ENCODE measurements at places on chromosomes 3 and 15.

- no peak for DNase-seq
Observed at GRCh38 chr15:57667171-57667849, 39.2 kb upstream of the POLR2M start.

- no peak for DNase-seq
Observed at GRCh38 chr15:60390871-60391501, 6.8 kb downstream of the ANXA2 start.

- no peak for DNase-seq
Observed at GRCh38 chr3:150401285-150401684, 6.8 kb upstream of the TSC22D2 start.

DNA sequence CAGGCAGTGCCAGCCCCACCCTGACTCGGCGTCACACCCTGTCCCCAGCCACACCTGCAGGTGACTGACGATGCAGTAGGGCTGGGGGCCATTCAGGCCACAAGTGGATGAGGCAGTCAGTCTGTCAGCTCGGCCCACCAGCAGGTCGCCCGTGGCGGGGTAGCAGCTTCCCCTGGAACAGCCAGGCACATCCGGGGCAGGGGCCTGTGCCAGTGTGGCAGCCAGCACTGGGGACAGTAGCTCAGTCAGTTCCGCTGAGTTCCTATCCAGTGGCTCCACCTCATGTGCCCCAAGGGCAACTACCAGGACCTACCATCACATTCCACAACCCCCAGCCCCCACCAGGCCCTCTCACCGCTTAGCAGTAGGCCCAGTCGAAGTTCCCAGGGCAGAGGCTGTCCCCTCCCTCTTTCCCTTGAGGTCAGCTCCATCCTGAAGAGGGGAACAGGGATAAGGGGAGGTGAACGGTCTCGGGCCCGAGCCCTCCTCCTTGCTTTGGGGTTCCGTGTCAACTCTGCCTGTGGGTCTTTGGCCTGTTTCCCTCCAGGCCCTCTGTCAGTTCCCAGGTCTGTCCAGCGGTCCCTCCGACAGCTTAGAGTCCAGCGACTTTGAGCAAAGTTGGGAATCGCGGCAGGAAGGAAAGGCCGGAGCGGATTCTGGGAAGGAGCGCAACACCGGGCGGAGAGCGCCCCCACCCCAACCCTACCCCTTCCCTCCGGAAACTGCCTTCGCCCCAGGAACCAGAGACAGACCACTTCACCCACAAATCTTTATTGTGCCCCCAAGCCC, at the start of gene LAMB2:
LAMB2 (minus strand) TSS at position 614 of the 789 bp plus-strand sequence; CDS start at position 431, 183 bp downstream.
- no peak for DNase-seq

DNA sequence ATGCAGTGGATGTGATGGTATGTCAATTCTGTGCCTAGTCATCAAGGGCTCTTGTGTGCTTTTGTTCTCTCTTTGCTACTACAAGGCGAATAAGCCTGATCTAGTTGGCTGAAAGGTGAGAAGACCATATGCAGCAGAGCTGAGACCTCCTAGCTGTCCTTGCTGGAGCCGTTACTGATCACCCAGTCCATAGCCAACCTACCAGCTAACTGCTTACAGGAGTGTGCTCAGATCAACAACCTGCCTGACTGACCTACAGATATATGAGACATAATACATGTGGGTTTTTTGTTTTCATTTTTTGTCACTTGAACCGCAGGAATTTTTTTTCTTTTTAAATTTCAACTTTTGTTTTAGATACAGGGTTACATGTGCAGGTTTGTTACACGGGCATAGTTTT, 22.8 kb downstream of the OXSM start:
- DNase-seq: no peak

- no peak for DNase-seq
Observed at GRCh38 chr3:55771503-55771902, 284.4 kb upstream of the WNT5A start.

DNA sequence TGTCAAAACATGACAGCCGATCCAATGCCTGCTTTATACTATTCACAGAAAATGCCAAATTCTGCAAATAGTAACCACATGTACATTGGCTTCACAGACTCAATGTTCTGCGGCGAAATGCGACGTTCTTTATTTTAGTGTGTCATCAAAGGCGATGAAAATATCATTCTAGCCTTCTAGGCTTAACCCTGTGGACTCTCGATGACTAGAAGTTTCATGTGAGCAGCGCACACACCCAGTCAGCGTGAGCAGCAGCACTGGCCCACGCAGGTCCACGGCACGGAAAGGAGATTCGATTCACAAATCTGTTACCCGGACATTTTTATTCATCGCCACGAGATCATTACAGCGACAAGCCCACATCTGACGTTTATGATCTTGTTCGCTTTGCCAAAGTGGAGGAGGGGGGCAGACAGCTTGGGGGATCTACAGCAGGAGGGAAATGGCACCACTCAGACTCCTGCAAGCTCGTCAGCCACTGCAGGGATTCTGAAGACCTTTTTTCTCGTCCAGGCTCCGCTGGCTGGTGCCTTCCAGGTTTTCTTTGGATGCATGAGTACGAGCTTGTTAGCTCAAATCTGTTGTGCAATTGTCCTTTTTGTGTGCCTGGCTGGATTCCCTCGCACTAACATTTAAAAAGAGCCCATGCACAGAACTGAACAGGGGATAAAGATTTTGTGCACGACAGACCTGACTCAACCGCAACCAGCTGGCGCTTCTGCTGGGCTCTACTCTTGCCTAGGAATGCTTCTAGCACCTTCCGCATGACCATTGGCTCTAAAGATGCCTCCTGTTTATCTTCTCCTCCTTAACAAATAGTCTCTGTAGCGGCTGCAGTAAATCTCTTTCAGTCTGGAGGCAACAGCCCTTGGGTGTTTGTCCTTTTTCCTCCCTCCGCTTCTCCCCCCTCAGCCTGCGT, 938.4 kb downstream of the MCTP2 start:
- DNase-seq: no peak

GRCh38 chr3:30963223-30963722, 68.8 kb upstream of the GADL1 start:
- no peak for DNase-seq

- no peak for DNase-seq
Observed at GRCh38 chr3:14137004-14137403, 12.2 kb downstream of the TMEM43 start.

GRCh38 chr3:112131111-112131510, 1.9 kb downstream of the GCSAM start:
- DNase-seq: no peak

- no peak for DNase-seq
Observed at GRCh38 chr3:36372534-36372935, 7.8 kb upstream of the STAC start.

- no peak for DNase-seq
Observed at GRCh38 chr15:52326756-52327155, 31.2 kb upstream of the MYO5C start.

DNA sequence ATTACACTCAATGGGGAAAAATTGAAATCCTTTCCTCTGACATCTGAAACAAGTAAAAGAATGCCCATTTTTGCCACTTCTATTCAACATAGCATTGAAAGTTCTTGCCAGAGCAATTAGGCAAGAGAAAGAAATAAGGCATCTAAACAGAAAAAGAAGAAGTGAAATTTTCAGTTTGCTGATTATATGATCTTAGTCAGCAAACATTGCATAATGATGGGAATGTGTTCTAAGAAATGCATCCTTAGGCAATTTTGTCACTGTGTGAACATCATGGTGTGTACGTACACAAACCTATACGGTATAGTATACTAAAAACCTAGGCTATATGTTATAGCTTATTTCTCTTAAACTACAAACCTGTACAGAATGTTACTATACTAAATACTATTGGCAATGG, 278.0 kb downstream of the CGGBP1 start:
- DNase-seq: no peak

DNA sequence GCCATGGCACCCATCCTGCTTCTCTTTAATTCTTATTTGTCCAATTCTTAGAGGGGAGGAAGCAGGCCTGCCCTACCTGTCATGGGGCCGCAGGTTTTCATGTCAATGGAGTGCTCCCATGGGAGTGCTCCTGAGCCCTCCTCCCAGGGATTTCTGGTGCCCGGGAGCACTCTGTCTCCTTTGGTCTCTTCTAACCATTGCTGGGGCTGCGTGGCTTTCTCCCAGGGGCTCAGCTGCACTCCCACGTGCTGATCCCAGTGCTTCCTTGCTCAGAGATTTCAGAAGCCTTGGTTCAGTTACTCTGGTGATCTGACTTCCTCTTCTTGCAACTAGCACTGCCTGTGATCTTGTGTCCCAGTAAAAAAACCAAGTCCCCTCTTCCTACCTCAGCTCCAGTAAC, 68.0 kb upstream of the ARL8B start:
- DNase-seq: no peak

DNA sequence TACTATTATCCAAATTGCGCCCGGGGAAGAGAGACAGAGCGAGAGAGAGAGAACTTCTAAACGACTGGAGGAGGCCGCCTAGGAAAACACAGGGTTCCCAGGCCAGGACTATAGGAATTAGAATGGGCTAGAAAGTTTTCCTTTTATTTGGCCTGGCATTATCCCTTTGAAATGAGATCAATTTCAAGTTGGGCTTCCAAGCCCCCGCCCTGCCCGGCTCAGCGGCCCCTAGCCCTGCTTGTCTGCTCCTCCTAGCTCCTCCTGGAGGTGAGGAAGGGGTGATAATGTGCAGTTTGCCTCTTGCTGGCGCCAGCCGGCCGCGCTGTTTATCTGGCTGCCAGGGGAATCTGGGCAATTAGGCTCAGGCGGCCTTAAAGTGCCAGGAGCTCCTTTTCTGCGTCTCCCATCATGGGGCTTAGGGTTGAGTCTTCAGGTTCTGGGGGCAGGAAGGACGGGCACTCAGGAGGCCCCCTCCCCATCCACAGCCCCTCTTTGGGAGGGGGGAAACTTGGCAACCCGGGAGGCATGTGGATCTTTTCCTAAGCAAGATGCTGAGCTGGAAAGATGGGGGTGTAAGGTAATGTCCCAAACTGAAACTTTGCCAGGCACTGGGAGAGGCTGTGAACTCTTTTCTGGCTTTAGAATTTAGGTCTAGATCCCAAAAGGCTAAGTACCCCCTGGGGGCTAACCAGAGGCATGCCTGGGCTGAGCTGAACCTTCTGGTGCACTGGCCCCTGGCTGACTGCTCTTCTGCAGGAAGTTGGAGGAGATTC, 5.5 kb downstream of the SMAD6 start:
- DNase-seq: no peak

GRCh38 chr3:98388147-98388546, 2.3 kb upstream of the OR5K3 start:
- DNase-seq: no peak

DNA sequence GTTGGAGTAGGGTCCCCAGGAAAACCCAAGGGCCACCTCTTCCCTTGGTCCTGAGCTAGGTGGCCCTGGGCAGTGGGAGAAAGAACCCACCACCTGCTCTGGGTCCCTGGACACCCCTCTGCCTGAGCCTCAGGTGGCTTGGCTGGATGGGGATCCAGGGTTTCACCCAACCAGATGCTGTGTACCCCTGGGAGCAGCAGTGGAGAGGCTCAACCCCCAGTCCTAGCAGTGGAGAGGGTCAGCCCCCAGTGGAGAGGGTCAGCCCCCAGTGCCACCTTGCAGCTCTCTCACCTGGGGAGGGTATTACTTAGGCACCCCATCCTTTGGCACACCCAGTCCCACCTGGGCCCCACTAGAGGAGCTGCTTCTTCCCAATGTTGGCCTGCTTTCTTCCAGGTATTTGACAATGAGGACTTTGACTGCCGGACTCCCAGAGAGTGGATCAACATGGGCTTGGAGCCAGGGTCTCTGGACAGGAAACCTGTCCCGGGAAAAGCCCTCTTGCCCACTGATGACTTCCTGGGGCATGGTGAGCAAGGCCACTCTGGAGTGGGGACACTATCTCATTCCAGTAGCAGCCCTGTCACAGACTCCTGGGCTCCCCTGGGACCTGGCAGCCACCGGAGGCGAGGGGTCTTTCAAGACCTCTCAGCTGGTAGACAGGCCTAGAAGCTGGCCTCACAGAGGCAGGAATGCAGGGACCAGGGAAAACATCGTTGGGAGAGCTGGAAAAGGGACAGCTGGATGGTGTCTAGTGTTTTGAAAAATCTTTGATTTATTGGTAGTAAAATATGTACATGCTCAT, 11.6 kb downstream of the DNAH1 start:
- DNase-seq: no peak

DNA sequence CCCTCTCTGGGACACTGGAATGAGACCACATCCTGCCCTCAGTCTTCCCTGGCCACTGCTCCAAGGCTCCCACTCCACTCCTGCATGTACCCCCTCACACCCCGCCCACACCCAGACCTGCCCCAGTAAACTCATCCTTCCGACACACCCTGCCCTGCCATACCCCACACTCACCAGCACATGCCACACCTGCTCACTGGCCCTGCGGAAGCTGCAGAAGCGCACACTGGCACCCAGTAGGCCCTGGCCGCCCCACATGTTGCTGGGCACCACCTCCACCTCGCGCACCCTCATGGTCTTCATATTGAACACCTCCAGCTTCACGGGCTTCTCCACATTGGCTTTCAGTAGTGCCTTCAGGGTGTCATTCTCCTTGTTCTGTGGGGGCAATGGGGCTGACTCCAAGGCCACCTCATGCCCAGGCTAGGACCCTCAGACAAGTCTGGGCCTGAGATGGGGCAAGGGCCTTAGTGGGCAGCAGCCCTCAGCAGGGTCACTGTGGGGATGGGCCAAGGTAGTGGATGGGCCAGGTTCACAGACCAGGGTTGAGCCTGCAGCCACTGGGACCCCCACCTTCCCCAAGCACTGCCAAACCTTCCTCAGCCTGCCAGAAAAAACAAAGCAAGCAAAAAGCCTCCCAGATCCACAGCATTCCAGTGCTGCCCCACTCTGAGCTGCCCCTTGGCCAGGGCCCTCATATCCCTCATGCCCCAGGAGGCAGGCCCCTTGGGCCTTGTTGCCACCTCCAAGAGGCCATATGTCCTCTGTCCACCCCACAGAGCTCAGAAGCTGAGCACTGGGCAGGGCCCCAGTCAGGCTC, 4.7 kb downstream of the GORASP1 start:
- no peak for DNase-seq

- no peak for DNase-seq
Observed at GRCh38 chr3:160052385-160053047, 63.9 kb downstream of the IL12A start.

DNA sequence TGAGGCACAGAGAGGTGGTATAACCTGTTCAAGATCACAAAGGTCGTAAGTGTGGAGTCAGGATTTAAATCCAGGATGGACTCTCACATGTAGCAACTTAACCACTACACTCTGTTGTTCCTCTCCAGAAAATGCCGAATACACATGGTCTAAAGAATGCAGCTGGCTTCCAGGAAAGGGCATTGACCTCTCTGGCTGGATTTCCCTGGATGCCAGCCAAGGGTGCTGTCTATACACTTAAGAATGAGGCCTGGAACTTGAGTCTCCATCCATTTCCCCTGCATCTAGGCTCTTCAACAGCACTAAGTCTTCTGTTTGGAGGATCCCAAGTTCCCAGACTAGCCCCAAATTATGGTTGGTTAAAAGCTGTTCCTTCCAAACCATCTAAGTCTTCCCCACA, 60.5 kb downstream of the CERS3 start:
- no peak for DNase-seq
